ENCODE measurements at places on chromosomes 12 and 14. TPM values are rescaled to one million over a fixed set of nuclear protein-coding genes. Genes with fewer than 3 reads are reported as not detected.

The EMP1 gene
- 3.2 TPM for total RNA-seq

The MMP14 gene
- total RNA-seq: 1.8 TPM

The NPAS3 gene
- total RNA-seq: not detected

The OLR1 gene
- total RNA-seq: not detected

The AQP2 gene
- not detected for total RNA-seq

The CISTR gene
- not detected for total RNA-seq

The KRT75 gene
- total RNA-seq: not detected

The MTERF2 gene
- total RNA-seq: 6.6 TPM

DNA sequence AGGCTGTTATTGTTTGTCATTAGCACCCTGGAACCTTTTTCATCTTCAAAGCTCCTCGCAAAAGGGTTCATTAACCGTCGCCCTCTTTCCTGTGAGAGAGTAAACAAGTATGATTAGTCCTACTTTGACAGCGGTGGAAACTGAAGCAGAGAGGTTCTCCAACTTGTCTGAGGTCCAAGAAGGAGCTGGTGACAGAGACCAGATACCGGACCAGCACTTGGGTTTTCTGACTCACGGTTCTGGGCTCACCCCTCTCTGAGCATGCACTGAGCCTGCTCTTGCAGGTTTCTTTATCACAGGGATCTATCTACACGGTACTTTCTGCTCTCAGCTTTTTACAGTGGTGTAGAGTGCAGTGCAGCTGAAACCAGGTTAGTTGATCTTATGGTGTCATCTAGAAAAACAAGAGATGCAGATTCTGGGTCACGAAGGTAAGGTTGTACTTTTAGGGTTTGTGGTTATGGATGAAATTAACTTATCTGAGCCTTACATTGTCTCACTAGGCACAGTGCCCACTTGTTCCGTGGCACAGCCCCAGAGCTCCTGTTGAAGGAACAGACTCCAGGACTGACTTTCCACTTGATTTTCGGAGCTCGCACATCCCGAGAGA, 62.1 kb downstream of the PPP2R5C start:
- DNase-seq: peak; percentile 79
- no peaks in the 10 kb centered on the region for H3K27me3 ChIP-seq
- peaks cover 59% of the 10 kb centered on the region for H3K36me3 ChIP-seq
- peaks cover 86% of the 10 kb centered on the region for H3K4me1 ChIP-seq

GRCh38 chr12:41709463-41710285, 435.0 kb downstream of the GXYLT1 start:
- no peak overlapping the region for H3K4me3 ChIP-seq
- H3K36me3 ChIP-seq: no peaks in the 10 kb centered on the region
- H3K27ac ChIP-seq: no peak overlapping the region
- no peaks in the 10 kb centered on the region for H3K27me3 ChIP-seq
- no peak for DNase-seq

- no peaks in the 10 kb centered on the region for H3K27me3 ChIP-seq
- H3K27ac ChIP-seq: peak overlapping the region; percentile 96
These were observed 1.5 kb downstream of the CHURC1 start for GRCh38 chr14:64915797-64916196.

DNA sequence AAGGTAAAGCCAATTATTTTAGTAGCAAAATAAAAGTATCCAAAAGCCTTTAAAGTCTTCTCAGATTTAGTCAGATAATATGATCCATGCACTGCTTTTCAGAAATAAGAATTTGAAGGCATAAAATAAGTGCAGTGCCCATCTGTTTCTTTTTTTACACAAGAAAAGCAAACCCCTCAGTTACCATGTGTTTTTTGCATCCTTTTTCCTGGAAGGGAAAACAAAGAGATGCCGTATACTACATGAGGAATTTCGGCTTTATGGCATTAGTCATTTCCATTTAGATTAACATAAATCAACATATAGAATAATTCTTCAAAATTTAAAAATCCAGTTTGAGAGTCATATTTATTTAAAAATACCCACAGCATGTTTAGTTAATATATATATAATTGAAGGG, 70.0 kb upstream of the GNPNAT1 start:
- no peak overlapping the region for H3K4me3 ChIP-seq
- H3K27ac ChIP-seq: no peak overlapping the region
- H3K4me1 ChIP-seq: no peaks in the 10 kb centered on the region
- H3K36me3 ChIP-seq: no peaks in the 10 kb centered on the region
- H3K27me3 ChIP-seq: no peaks in the 10 kb centered on the region
- DNase-seq: no peak

DNA sequence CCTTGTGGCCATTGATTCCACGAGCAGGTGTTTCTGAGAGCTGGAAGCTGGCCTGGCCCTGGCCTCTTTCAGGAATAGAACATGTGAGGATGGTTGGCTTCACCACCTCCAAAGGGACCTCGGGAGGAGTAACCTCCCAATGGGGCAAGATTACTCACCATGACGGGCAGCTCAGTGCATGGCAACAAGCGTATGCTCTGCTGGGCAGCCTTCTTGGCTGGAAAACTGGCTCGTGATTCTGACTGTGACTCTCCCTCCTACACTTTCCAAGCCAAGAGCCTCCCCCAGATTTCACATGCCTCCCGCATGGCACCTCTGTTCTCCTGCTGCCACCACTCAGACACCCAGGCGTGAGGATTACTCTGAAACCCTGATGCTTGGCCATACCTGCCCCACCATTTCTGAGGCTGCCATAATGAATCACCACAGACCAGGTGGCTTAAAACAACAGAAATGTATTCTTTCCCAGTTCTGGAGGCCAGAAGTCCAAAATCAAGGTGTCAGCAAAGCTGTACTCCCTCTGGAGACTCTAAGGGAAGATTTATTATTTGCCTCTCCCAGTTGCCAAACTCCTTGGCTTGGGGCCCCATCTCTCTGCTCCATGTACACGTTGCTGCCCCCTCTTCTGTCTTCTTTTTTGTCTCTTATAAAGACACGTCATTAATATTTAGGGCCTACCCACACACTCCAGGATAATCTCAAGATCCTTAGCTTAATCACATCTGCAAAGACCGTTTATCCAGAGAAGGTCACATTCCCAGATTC, 215.9 kb downstream of the CHST11 start:
- H3K4me1 ChIP-seq: peaks cover 54% of the 10 kb centered on the region
- H3K4me3 ChIP-seq: no peak overlapping the region
- no peaks in the 10 kb centered on the region for H3K27me3 ChIP-seq

GRCh38 chr12:108750526-108750925, 19.2 kb upstream of the CORO1C start:
- H3K4me1 ChIP-seq: no peaks in the 10 kb centered on the region
- H3K36me3 ChIP-seq: no peaks in the 10 kb centered on the region
- H3K27me3 ChIP-seq: no peaks in the 10 kb centered on the region
- DNase-seq: no peak

GRCh38 chr12:27474344-27474743, 27.8 kb downstream of the SMCO2 start:
- H3K27me3 ChIP-seq: no peaks in the 10 kb centered on the region
- no peak overlapping the region for H3K4me3 ChIP-seq
- no peak overlapping the region for H3K27ac ChIP-seq
- no peak for DNase-seq
- peaks cover 21% of the 10 kb centered on the region for H3K4me1 ChIP-seq

DNA sequence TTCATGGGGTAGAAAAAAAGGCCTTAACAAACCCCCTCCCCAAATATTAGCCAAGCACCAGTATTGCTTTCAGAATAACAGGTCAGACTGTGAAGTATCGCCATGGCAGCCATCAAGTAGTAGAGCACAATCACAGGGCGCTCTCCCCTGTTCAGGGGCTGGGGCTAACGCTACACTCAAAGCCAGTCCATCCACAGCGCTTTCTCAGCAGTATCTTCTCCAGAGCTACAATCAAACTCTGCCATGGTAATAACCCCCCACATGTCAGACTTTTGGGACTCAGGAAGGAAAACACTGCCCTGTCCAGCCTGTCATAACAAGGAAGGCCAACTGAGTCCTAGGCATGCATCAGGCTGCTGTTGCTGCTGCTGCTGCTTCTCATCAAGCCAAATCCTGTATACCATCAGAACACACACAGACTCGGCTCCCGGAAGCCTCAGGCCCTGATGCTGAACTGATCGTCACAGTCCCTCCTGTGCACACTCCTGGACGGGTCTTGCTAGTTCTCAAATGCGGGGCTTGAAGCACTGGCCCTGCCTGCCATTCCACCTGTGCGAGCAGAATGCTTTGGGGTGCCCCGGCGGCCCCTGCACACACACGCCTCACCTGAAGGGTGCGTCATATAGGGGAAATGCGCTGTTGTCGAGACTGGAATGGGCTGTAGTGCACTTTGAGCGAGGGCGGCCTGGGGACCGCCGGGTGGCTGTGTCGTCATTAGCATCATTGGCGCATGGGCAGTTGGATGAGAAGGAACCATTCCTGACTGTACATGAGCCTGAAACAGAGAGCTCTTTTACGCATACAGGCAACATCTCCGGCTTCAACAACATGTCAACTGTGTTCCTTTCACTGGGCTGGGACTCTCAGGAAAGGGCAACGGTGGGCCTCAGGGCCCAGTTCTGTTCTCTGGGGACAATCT, 47.6 kb downstream of the SH2B3 start:
- peak overlapping the region; percentile 14 for H3K27ac ChIP-seq
- peaks cover 34% of the 10 kb centered on the region for H3K4me1 ChIP-seq
- H3K27me3 ChIP-seq: no peaks in the 10 kb centered on the region
- no peak for DNase-seq
- no peak overlapping the region for H3K4me3 ChIP-seq

DNA sequence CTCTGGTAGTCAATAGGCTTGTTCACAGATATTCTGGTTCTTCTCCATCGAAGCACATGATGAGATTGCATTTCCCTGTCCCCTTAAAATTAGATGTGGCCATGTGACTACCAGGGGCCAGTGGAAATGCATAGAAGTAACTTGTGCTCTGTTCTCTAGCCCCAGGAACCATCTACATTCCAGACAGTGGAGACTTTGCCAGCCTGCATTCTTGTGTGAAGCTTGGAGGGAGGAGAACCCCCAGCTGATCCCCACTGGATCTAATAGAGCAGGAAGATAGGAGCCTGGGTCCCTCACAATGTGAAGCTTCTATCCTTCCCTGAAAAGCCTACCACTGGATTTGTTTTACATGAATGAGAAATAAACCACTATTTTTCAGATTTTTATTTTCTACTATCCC, 130.1 kb downstream of the KITLG start:
- no peak overlapping the region for H3K4me3 ChIP-seq
- no peaks in the 10 kb centered on the region for H3K4me1 ChIP-seq
- no peak for DNase-seq
- no peaks in the 10 kb centered on the region for H3K27me3 ChIP-seq
- H3K27ac ChIP-seq: no peak overlapping the region

DNA sequence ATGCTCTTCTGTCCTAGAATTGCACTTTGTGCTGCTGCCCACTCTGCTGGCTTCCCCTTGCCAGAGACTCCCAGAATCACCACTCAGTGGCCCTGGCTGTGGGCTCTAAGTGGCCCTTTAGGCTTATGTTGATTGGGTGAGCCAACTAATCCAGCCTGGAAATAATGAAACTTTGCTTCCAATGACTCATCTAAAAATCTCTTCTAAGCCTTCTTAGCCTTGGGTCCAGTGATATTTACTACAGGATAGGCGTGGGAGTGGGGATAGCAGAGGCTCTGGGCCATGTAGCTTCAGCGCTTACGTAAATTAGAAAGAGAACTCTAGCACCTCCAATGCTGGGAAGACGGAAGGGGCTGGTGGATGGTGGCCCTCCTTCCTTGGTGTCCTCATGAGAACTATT, 137.9 kb downstream of the TTC8 start:
- no peak overlapping the region for H3K27ac ChIP-seq
- H3K27me3 ChIP-seq: peaks cover 9% of the 10 kb centered on the region
- H3K36me3 ChIP-seq: no peaks in the 10 kb centered on the region
- no peaks in the 10 kb centered on the region for H3K4me1 ChIP-seq
- DNase-seq: no peak
- no peak overlapping the region for H3K4me3 ChIP-seq

GRCh38 chr12:8127138-8127537, 3.7 kb downstream of the CLEC4A start:
- no peak overlapping the region for H3K27ac ChIP-seq
- peaks cover 8% of the 10 kb centered on the region for H3K36me3 ChIP-seq
- no peak overlapping the region for H3K4me3 ChIP-seq
- DNase-seq: no peak
- H3K27me3 ChIP-seq: no peaks in the 10 kb centered on the region
- peaks cover 7% of the 10 kb centered on the region for H3K4me1 ChIP-seq

DNA sequence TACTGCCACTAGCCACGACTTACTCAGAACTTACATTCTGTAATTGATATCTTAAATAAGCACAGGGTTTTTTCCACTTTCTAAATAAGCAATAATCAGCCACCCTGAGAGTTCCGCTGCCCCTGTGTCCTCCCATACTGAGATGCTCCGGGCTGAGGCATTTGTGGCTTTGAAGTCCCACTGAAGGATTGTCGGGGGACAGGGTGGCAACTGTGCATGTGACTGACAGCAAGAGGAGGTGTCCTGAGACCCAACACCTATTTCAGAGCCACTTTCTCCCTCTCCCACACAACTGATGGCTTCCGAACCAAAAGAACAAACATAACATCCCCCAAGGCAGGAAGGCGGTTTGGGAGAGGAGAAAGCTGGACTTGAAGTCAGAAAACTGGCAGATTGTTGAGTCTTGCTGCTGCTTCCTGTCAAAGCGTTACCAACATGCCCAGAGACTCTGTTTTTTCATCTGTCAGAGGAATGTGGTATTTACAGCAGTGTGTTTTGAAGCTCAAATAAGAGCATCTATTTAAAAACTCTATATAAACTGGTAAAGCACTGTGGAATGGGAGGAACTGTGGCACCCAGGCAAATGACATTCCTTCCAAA, 157.9 kb upstream of the FKBP4 start:
- no peak overlapping the region for H3K4me3 ChIP-seq
- DNase-seq: no peak
- H3K27me3 ChIP-seq: peaks cover 4% of the 10 kb centered on the region
- no peaks in the 10 kb centered on the region for H3K36me3 ChIP-seq

DNA sequence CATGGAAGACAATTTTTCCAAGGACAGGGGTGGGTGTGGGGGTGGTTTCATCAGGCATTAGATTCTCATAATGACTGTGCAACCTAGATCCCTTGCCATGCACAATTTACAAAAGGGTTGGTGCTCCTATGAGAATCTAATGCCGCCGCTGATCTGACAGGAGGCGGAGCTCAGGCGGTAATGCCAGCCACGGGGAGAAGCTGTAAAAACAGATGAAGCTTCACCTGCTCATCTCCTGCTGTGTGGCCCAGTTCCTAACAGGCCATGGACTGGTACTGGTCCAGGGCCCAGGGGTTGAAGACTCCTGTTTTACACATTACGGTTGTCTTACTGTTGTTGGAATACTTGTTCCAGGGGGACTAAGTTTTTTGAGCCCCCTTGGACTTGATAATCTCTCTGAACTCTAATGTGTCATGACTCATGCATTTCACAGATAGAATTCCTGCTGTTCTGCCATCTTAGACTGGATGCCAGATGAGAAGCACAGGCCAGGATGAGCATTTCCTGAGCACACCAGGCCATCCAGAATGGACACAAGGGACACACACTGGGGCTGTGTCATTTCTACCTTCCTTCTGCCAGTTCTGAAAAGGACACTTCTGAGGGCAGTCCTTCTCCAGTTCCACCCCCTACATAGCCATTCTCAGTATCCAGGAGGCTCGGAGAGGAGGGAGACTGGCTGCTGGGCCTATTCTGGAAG, 5.8 kb downstream of the PLEKHD1 start:
- H3K27me3 ChIP-seq: peaks cover 36% of the 10 kb centered on the region
- H3K36me3 ChIP-seq: no peaks in the 10 kb centered on the region
- no peak for DNase-seq
- H3K4me3 ChIP-seq: no peak overlapping the region
